ENCODE measurements at places on chromosomes 4 and X. TPM values are rescaled to one million over a fixed set of nuclear protein-coding genes. Genes with fewer than 3 reads are reported as not detected.

The ZNF711 gene
- total RNA-seq: 2.5 TPM

The HMGB2 gene
- total RNA-seq: 79.3 TPM

The FGB gene
- total RNA-seq: not detected

The MAOB gene
- not detected for total RNA-seq

The SHISA3 gene
- not detected for total RNA-seq

The PDGFC gene
- 5.4 TPM for total RNA-seq

The BTK gene
- total RNA-seq: 1.3 TPM

The MAGEC2 gene
- 133 TPM for total RNA-seq

The SYTL5 gene
- total RNA-seq: 67.0 TPM

The CXCL3 gene
- 1.5 TPM for total RNA-seq

The CXCL1 gene
- total RNA-seq: 81.3 TPM

The FHIP1A gene
- total RNA-seq: 2.7 TPM

The EXOC1L gene
- not detected for total RNA-seq

The ADH7 gene
- total RNA-seq: not detected

The MAGEB1 gene
- not detected for total RNA-seq

The MCF2 gene
- 1.7 TPM for total RNA-seq

The DCAF4L1 gene
- 0.18 TPM for total RNA-seq

The CCDC149 gene
- 0.40 TPM for total RNA-seq

The EVC2 gene
- 0.21 TPM for total RNA-seq

The FAM9B gene
- total RNA-seq: 0.13 TPM

The PRRG3 gene
- not detected for total RNA-seq

The PARM1 gene
- not detected for total RNA-seq

The ZCCHC4 gene
- total RNA-seq: 8.9 TPM

The TMEM154 gene
- 0.90 TPM for total RNA-seq

The UNC5C gene
- 0.43 TPM for total RNA-seq

The CSAG3 gene
- 8.9 TPM for total RNA-seq

The CLDN24 gene
- not detected for total RNA-seq

The TRIM60 gene
- total RNA-seq: not detected

The CPEB2 gene
- total RNA-seq: 22.1 TPM
